Sciatic nerve (tissue), 2 donors: ENCODE measurements at places on chromosomes 2 and 18. TPM values are rescaled to one million over a fixed set of nuclear protein-coding genes. Genes with fewer than 3 reads are reported as not detected.

VIT gene
- total RNA-seq: 67.9 TPM

OTX1 gene
- not detected for total RNA-seq

TEKT4 gene
- total RNA-seq: not detected

ICOS gene
- not detected for total RNA-seq

MYL1 gene
- total RNA-seq: not detected

AAMP gene
- total RNA-seq: 59.9 TPM

HOXD1 gene
- 1.9 TPM for total RNA-seq

COBLL1 gene
- 119 TPM for total RNA-seq
